EL (cell line): ENCODE measurements at places on chromosomes 3 and 15.
A peak's percentile ranks its signal among the peaks of the same experiment; 100 is the strongest.

GRCh38 chr15:62966294-62967078 lies 76.1 kb upstream of the TPM1 start:
- no peak for DNase-seq

DNA sequence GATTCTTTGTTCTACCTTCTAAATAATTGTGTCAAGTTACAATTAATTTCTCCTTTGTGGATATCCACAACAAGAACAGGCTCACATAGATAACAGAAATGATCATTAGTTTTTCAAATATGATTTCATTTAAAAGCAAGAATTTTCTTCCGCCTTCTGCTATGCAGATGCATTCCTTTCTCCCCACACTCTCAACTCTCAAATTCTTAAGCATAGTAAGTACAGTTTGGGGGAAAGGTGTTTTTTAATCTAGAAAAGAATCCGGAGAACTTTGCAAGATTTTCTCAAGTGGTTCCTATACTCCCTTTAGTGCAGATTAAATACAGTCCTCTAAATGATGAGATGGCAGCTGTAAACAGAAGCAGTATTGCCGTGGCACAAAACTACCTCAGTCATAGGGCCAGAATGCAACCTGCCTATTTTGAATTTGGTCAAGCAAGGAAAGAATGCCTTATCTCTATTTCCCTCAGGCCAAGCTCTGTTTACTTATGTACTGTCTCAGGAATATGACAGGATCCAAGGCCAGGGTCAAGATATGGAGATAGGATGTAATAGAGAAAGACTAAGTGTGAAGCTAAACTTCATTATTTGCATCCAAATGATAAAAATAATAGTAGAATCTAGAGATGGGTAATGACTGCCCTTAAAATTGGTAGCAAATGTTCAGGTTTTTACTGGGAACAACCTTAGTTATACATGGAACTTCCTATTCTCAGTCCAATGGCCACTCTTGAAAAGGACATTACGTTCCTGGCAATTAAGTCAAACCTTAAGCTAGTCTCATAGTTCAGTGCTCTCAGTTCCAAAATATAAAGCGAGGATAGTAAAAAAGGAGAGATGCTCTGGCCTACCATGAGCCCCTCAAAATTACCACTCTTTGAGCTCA lies 77.3 kb upstream of the PHLDB2 start:
- no peak for DNase-seq

DNA sequence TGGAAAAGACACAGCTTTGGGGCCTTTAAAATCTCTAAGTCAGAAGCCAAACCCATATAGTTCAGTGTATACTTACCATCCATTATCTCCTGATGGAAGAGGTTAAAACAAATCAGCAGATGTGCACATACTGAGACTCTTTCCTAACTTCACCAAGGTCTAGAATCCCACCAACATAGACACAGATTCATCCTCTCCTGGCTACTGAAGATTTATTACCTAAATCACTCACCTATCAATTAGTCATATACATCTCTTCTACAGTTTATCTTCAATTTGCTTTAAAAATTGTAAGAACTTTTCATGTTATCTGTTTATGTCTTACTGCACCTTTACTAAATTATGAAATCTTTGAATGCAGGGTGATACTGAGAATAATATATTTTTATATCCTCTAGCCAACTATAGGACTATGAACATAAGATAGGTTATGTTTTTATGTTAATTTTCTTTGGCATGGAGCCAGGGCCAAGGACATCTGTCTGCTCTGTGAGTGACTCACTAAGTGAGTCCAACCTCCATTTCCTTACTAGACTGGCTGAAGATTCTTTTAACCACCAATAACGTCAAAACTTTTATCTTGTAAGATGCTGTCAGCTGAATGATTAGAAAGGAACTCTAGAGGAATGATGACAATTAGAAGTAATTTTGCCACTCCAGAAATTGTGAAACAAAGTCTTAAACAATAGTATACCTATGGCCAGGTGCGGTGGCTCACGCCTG lies 397.6 kb downstream of the FOXP1 start:
- DNase-seq = peak; percentile 66

DNA sequence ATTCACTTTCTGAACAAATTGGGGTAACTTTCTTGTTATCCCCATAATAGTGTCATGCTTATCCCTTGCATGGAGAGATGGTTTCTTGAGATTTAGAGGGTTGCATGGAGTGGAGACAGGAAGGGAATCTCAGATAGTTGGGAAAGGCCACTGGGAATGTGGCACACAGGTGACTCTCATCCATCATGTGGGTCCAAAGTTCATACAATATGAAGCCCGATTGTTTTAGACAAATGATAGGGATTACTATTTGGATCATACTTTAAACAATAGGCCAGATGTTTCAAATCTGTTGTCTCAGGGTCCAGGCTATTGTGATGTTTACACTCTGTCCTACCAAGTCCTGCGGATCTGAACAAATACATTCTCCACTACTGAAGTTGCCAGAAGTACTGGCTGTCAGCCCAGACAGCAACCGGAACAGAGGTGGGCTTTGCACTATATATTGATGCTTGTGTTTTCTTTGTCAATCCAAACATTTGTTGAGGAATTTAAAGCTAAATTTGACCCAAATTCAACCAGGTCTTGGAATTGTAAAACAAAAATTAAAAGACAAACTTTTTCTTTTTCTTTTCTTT lies 39.2 kb upstream of the NMNAT3 start:
- DNase-seq = no peak

- DNase-seq = no peak
Measured at GRCh38 chr3:64518496-64518895, 169.3 kb downstream of the ADAMTS9 start.

DNA sequence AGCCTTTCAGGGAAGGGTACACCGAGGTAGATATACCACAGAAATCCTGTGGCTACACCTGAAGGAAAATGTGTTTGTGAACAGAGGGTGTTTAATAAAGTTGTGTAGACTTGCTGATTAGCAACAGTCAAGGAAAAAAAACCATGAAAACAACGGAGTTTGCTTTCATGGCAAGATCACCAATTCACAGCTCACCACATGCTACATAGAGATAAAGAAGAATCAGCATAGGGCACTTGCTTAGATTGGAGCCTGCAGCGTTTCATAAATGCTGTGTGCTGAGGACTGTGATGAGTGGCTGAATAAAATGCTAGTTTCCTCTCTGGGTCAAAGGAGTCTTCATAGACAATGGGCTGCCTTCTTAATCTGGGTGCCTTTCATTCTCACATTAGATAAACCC lies 257.6 kb downstream of the SLC9A9 start:
- no peak for DNase-seq

DNA sequence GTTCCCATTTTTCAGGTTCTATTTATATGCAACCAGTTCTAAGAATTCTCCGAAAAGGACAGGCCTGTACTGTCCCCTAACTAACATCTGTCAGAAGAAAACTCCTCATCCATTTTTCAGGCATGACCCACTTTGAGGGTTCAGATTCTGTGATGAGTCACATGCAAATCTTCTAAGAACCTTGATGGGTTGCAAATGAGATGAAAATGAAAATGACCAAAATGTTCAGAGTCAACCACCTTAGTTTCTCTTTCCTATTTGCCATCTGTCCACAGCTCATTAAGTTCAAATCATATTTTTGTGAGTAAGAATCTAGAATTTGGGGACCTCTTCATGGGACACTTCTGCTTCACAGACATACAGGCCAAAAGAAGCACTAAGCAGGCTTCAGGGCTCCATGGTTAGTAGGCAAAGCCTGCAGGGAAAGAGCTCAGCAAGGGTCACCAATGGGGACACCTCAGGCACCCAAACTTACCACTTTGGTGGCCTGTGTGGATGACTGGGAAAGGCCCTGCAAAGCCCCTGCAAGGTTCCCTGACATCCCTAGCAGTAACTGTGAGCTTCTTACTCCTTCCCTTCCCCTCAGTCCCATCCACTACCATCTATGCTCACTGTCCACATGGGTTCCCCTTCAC lies 122.0 kb downstream of the WDR76 start:
- DNase-seq = no peak

- DNase-seq = no peak
Measured at GRCh38 chr15:63261311-63261710, 16.1 kb upstream of the APH1B start.

GRCh38 chr3:183428447-183429211 lies at the start of gene MCF2L2:
Gene MCF2L2 (minus strand): TSS chr3:183428619. CDS start chr3:183427977, 642 bp downstream.
- DNase-seq = peak; percentile 46

- no peak for DNase-seq
Measured at GRCh38 chr3:7106635-7107034, 245.7 kb downstream of the GRM7 start.

DNA sequence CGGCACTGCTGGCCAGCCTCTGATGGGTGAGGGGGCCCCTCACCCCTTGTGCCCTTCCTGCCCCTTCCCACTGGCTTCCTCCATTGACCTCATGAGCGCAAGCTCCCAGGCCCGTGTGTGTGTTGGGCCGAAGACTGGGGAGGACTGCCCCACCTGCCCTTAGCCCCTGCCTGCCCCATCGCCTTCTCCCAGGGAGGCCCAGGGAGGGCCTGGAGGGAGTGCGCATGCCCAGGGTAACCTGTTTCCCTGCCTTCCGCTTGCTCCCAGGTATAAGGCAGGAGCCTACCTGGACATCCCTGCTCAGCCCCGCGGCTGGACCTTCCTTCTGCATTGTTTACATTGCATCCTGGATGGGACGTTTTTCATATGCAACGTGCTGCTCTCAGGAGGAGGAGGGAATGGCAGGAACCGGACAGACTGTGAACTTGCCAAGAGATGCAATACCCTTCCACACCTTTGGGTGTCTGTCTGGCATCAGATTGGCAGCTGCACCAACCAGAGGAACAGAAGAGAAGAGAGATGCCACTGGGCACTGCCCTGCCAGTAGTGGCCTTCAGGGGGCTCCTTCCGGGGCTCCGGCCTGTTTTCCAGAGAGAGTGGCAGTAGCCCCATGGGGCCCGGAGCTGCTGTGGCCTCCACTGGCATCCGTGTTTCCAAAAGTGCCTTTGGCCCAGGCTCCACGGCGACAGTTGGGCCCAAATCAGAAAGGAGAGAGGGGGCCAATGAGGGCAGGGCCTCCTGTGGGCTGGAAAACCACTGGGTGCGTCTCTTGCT lies 8.8 kb downstream of the DLL4 start:
- DNase-seq = peak; percentile 42

DNA sequence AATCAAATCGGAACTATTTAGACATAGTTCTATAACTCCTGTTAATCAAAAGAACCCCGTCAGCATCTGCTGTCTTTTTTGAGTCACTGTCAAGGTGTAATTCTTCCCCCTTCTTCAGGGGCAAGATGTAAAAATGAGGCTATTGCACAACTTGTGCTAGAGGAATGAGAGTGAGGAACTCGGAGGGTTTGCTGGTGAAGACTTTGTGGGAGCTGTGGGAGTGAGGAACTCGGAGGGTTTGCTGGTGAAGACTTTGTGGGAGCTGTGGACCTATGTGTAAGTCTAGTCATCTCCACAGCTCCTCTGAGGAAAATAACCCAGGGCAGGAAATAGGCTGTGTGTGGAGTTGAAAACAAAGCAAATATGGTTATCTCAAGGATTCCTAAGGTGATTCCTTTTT lies 2.5 kb upstream of the CERS3 start:
- DNase-seq = no peak

- no peak for DNase-seq
Measured at GRCh38 chr3:185421577-185422232, 58.8 kb downstream of the MAP3K13 start.

- no peak for DNase-seq
Measured at GRCh38 chr3:116743062-116743461, 33.5 kb downstream of the TUSC7 start.

DNA sequence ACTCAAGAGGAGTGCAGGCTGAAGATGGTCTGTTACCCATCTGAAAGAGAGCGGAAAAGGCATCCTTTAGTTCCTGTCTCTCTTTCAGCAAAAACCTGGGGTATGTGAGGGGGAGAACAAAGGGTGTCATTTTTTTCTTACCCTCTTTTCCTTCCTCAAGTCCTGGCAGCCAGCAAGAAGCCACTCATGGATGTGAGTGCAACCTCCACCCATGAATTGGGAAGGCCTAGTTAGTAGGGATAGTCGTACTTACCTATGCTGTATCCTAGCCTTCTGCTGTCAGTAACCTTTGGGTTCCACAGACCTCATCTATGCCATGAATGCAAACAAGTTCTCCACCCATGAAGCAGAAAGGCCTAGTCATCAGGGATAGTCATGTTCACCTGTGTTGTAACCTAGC lies 472.8 kb downstream of the ZIC1 start:
- DNase-seq = no peak

DNA sequence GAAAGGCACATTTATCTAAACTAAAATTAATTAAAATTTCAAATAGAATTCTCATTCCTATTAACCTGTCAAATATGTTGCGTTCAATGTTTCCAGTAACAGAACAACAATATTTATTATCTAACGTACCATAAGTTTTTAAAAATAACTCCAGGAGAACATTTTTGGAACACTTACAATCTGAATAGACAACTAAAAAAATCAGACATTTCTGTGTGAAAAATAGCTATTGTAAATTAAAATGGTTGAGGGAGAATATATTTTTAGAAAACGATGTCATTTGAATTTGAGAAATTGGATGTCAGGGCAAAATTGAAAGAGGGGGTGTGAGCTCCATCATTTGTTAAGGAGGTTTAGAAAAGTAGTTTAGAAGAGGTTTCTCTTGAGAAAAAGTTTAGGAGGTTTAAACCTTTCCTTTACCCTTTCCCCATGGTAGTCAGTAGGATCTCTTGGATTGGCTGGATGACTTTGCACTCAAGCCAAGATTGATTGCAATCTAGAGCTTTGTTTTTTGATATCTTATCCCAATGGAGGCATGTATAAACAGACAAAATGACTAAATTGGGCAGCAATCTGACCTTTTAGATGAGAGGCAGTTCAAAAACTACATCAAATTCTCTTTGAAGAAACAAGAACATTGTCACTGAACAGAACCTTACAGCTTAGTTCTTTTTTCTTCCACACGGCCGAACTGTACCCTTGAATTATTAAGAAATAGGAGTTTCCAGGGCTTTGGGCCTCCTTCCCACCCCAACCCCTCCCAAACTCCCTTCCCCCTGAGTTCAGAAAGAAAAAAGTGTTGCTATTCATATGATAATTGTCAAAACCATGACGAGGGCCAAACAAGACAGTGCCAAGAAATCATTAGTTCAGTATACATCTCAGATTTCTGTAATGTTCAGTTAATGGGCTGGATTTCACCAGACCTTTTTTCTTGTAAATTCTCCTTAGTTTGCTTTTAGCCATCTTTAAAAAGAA lies 79.7 kb upstream of the CDIN1 start:
- peak; percentile 4 for DNase-seq

DNA sequence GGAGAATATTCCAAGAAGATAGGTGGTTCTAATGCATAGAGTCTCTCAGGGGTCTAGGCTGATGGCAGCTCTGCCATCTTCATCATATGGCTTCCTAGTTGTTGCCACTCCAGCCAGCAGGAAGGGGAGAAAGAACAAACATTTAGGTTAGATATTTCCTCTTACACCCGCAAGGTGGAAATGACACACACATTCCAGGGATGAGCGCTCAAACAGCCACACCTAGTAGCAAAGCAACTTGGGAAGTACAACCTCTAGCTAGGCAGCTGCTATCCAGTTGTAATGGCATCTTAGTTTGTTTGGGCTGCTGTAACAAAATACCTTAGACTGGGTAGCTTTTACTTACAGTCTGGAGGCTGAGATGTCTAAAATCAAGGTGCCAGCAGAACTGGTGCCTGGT lies 51.9 kb upstream of the ADAMTSL3 start:
- DNase-seq = no peak
